Stimulated activated CD4-positive, alpha-beta T cell treated with anti-CD3 and anti-CD28 coated beads, TNF-alpha, amount 100 ng/mL, for 4 hours (primary cell): ENCODE measurements at places on chromosomes 11 and 22.

- DNase-seq = no peak
Observed at GRCh38 chr22:30348809-30349208, 7.9 kb downstream of the SF3A1 start.

- DNase-seq = no peak
Observed at GRCh38 chr11:1235901-1236315, 13.0 kb downstream of the MUC5B start.

DNA sequence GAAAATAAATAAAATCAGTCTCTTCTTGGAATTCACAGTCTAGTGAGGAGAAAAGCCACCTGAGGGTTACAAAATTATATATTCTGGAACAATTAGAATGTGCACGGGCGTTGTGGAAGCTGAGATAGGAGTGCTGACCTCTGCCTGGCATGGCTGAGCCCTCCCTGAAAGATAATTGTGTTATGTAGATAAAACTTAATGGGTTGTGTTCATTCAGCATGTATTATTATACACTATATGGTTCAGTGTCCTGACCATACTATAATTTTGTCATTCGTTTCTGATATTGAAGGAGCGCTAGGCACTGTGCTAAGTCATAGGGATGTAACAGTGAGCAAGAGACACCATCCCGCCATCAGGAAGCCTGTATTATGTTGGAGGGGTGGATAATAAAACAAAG lies 3.7 kb downstream of the ACAT1 start:
- no peak for DNase-seq

- DNase-seq = no peak
Observed at GRCh38 chr11:120096369-120097191, 41.3 kb downstream of the TRIM29 start.

DNA sequence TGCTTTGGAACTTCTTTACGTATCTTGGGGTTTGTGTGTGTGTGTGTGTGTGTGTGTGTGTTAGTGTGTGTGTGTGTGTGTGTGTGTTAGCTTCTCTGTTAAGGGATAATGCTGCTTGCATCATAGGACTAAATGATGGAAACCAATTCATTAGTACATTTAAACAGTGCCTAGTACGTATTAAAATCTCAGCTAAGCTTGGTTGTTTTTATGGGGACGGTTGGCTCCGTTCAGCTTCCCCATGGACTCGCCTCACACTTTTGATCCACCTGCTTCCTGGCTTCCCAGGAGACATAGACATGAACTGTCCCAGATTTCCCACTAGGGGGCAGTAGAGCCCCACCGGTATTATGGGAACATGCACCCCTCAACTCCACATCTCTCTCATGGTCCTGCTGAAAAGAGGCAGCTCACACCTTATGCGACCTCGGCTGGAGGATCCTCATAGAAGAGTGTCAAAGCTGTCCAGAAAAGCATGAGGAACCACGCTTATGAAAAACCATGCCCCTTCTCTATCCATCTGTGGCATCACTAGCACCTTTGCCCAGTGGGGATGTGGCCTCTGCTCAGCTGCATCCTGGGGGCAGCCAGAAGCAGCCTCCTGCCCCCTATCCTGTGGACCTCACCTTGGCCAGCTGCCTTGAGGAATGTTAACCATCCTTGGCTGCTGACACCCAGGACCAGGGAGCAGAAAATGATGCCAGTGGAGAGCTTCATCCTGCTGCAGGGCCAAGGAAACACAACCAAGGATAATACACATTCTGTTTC lies 9.7 kb upstream of the SAAL1 start:
- DNase-seq = peak; percentile 42

DNA sequence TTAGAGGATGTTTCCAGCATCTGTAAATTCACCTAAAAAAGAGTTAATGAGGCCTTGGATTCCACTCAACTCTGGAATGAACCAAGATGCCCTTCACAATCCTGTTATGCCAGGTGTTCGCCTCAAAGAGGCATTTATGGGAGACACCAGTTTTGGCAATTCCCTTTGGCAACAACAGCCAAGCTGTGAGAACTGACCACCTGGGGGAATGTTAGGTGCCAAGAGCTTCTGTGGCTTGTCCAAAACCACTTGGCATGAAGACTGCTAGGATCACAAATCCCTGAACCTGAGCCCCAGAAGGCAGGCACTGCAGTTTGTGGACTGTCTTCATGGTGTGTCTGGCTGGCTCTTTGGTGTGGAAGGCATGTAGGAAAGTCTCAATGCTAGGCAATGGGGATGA lies 164.4 kb upstream of the BDNF start:
- no peak for DNase-seq

DNA sequence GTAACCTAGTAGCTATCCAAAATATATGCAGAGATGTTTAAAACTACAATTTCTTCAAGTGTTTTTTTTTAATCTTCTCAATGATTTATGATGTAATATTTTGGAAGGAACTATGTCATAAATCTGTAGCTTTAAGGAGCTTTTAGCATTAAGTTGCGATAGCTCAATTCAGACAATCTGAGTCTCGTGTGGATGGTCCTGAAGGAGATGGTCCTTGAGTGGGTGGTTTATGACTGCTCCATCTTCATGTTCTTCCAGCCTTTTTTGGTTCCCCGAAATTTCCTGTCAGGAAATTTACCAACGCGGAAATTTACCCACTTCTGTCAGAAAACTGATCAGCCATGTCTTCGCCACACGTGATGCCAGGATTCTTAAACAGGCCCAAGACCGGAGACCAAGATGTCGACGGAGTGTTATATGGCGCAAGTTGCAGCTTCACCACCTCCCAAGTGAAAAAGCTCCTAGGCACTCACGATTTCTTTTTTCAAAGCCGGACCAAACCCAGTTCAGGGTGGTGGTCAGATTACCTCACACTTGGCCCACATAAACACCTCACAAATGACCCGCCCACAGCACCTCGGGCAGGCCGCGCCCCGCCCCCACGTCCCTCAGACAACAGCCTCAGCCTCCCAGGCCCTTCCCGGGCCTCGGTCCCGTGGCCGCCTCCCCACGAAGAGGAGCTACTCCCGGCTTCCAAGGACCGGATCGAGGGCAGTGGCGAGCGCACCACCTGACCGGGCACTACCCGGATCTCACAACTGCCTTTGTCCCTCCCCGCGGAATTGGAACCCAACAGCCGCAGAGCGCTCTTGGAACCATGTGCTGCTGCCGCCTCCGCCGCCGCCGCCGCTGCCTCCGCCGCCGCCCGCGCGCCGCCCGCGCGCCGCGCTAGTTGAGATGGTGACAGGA lies at the start of gene MORC2:
Gene MORC2 (minus strand): TSS at position 760 of the 909 bp plus-strand sequence. CDS start 885 bp downstream, outside the sequence.
- DNase-seq = no peak

- no peak for DNase-seq
Observed at GRCh38 chr11:1293619-1294015, 15.8 kb downstream of the TOLLIP start.

DNA sequence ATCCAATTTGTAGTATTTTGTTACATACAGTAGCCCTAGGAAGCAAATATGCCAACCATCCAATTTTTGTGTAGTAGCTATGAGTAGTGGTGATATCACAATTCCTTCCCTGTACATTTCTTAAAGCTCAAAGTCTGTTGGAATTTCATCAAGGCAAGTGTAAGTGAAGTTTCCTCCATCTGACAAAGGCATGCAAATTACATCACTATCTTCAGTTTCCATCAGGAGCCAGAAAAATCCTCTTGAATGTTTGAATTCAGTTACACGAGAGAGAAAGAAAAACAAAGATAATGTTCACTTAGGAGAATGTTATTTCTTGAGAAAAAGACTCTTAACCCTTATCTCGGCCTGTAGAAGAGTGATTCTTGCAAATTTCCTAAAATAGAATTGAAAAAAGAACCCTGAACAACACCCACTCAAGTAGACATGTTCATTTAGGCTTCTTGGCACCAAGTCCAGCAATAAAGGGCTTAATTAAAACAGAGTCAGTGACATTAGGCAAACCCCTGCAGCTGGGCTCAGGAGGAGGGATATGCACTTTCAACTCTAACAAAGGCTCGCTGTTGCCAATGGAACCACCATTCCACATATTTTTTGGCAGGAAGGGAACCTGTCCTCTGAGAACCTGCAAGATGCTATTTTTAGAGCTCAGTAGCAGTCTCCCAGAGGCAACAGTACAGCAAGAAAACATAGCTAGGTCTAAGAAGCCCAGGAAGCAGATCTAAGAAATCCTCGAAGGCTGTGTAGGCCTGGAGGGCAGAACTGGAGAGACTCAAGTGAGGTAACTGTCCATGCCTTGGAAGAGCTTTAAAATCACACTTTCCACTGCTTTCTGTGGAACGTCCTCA lies 144.6 kb downstream of the CCDC81 start:
- DNase-seq = no peak

- no peak for DNase-seq
Observed at GRCh38 chr11:2110521-2110920, 28.7 kb downstream of the IGF2 start.

GRCh38 chr11:130582981-130583380 lies 134.5 kb downstream of the ADAMTS15 start:
- no peak for DNase-seq

GRCh38 chr22:38139901-38140300 lies 29.4 kb upstream of the BAIAP2L2 start:
- no peak for DNase-seq

GRCh38 chr22:27445881-27446280 lies 355.7 kb downstream of the MN1 start:
- DNase-seq = no peak

- no peak for DNase-seq
Observed at GRCh38 chr11:113476553-113476952, 1.4 kb upstream of the DRD2 start.

DNA sequence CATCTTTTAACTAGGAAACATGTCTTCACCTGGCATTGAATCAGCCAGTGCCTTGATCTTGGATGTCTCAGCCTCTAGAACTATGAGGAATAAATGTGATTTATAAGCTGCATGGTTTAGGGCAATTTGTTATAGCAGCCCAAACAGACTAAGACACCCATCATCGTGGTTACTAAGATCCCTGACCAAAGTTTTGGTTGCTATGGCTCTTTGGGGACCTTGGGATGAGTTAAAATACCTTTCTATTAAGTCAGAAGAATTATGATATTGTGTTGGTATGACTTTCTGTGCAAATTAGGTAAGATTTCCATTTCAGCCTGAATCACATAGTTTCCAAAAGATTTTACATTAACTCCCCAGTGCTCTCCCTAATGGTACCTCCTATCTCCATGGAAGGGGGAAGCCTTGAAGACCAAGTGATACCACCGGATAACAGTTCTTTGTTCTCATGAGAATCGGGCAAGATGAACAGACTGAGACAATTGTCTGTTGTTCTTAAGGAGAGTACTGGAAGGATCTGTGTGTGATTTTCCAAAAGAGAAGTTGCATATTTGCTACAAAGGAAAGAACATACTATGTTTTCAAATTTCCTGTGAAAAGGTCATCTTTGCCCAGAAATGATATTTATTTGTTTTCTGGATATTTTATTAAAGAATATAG lies 60.4 kb upstream of the UBASH3B start:
- DNase-seq = no peak

DNA sequence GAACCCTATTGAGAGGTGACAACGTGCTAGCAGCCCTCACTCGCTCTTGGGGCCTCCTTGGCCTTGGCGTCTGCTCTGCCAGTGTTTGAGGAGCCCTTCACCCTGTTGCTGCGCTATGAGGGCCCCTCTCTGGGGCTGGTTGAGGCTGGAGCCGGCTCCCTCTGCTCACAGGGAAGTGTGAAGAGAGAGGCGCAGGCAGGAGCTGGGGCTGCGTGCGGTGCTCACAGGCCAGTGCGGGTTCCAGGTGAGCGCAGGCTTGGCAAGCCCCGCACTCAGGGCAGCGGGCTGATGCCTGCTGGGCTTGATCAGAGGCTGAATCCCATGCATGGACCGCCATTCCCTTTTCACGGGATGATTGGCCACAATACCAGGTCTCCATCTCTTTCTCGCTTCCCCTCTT lies 90.7 kb downstream of the DLG2 start:
- DNase-seq = no peak

DNA sequence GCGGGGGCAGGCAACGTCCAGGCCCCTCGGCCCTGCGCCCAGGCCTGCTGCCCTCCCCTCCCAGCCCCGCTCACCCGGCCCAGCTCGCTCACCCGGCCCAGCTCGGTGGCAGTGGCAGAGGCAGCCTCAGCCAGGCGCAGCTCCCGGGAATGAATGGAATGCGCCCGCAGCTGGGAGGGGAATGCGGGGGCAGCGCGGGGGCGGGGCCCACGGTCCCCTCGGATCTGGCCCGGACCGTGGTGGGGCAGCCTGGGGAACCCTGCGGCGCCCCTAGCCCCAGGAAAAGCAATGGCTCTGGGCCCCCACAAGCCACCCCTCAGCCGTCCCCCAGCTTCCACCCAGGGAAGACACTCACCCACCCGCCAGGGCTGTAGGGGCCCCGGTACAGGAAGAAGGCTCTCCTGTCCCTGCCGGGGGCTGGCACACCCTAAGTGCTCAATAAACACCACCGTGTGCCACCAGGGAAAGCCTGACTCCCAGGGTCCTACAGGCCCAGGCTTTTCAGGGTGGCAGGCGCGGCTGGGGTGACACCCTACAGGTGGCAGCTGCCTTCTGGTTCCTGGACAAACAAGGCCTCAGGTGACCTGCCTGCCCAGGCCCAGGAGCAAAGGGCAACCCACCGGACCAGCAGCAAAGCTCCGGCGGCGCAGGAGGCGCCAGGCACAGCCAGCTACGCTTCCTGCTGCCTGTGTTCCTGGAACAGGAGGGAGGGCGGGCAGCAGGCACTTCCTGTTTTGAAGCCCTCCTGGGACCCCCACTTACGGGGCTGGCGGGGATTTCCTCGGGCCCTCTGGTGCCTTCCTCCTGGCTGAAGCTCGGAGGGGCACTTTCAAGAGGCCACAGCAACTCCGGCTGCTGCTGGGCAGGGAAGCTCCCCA lies 13.8 kb downstream of the PLXNB2 start:
- DNase-seq = no peak

- no peak for DNase-seq
Observed at GRCh38 chr22:44191036-44191454, 10.3 kb downstream of the PARVG start.

DNA sequence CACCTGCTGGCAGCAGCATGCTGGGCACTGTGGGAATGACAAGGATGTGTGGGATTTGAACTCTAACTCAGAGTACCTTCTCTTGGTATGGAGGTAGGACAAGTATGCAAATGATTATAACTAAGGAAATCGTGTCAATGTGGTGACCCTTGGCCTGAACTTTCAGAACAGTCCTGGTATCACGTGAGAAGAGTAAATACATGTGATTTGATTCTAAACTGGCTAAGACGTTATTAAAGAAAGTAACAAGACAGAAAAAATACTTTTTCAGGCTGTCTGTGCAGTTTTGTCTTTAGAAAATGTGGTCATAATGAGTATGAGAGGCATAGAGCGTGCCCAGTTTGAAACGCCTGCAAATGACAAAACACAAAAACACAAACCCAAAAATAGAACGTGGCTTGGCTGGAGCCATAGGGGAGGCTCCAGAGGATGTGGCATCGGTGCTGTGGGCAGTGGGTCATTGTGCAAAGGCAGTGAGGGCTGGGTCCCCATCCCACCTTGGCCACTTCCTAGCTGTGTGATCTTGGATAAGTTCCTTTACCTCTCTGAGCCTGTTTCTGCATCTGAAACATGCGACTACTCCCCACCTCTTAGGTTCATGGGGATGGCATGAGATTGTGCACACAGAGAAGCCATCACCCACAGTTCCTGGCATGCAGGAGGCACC lies 18.4 kb upstream of the IL2RB start:
- DNase-seq = no peak
